Astrocyte (in vitro differentiated cells and primary cell): ENCODE measurements at places on chromosomes 6 and 20. TPM values are rescaled to one million over a fixed set of nuclear protein-coding genes. Genes with fewer than 3 reads are reported as not detected.

Gene RRAGD
- total RNA-seq = 3.8 and 5.2 TPM in 2 replicates

Gene OGFRL1
- 32.4 and 35.3 TPM in 2 replicates for total RNA-seq

Gene HLA-DPB1
- total RNA-seq = 2.7 and 3.4 TPM in 2 replicates

Gene YIPF3
- 132 and 141 TPM in 2 replicates for total RNA-seq

DNA sequence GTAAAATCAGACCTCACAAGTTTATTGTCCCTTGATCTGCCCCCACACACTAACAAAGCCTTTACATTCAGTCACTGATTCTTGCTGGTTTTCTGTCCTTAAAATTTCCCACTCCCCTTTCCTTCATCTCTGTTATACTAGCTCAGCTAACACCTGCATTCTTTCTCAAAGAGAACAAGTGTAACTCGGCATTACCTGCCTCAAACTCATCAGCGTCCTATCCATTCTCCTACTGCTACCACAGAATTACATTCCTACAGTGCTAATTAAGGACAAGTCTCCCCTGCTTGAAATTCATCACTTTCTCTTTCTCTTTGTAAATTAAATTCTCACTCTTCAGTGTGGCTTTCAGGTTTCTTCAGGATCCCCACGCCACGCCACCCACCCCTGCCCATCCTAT is 773.2 kb downstream of the FRK start:
- H3K4me3 ChIP-seq = no peak overlapping the region
- no peak for DNase-seq
- H3K4me1 ChIP-seq = no peaks in the 10 kb centered on the region
- H3K27ac ChIP-seq = no peak overlapping the region
- no peaks in the 10 kb centered on the region for H3K27me3 ChIP-seq

DNA sequence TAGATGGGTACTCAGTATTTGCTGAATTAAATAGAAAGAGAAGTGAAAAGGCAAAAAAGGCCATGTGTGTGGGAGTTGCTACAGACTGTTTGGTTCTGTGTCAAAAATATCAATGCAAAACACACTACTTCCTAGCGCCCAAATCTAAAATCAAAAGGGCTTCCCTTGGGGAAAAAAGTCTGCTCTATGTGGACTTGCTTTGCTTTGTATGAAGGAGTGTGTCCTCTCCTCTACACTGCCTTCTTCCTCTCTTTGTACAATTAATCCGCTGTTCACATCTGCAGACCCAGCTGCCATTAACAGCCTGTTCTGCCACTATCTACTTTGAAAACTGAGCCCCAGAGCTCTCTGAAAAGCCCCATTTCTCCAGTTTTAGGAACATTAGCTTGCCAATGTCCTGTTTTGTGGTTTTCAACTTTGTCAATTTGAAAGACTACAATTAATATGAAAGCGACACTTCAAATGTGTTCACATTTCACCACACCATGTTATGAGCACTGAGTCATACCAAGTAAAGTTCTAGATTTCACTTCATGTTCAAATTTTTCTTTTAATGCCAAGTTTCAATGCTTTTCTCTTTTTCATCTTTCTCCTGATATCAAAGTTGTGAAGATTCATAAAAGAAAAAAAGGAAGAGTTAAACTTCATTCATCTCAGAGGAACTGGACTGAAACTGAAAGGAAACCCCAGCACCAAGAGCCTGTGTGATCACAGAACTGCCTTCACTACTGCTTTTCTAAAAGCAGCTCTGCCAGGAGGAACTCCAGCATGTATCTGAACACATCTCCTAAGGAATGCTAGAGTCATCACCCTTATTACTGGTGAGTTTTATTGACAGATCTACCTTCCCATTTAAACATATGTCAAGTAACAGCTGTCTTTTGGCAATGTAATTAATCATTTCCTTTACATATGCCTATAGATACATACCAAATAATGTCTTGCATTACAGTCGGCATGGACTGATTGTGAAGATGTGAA is 102.6 kb downstream of the KIF13A start:
- no peaks in the 10 kb centered on the region for H3K36me3 ChIP-seq
- H3K4me3 ChIP-seq = no peak overlapping the region
- H3K27ac ChIP-seq = peak overlapping the region; percentile 0
- peaks cover 20% of the 10 kb centered on the region for H3K4me1 ChIP-seq

GRCh38 chr6:4801491-4802110 is 25.4 kb downstream of the CDYL start:
- DNase-seq = no peak
- no peaks in the 10 kb centered on the region for H3K36me3 ChIP-seq
- peaks cover 13% of the 10 kb centered on the region for H3K4me1 ChIP-seq
- no peaks in the 10 kb centered on the region for H3K27me3 ChIP-seq

DNA sequence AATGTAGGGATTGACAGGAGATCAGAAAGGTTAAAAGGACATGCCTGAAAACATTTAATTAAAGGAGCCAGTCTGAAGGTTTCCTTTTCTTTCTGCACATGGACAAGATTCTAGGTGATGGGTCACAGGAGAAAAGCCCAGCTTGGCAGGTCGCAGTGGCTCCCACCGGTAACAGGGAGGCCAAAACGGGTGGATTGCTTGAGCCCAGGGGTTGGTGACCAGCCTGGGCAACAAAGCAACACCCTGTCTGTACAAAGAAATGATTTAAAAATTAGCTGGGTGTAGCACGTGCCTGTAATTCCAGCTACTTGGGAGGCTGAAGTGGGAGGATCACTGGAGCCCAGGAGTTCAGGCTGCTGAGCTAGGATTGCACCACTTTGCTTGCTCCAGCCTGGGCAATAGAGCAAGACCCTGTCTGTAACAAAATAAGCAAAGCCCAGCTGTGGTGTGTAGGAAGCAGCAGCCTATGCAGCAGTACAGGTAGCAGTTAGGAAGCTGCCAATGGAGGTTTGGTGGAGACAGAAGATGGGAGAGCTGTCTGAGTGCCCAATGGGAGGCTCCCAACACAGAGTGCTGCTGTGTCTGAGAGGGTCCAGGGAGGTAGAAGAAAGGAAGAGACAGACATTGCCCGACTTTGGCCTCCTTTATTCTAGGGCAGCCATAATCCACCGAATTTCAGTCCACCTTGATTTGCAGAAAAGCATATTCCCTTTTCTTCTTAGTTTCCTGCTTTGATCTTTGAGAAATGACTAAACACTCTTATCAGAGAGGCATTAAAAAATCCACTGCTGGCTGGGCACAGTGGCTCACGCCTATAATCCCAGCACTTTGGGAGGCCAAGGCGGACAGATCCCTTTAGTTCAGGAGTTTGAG is 7.1 kb upstream of the AP5S1 start:
- no peaks in the 10 kb centered on the region for H3K27me3 ChIP-seq
- H3K27ac ChIP-seq = no peak overlapping the region
- no peak overlapping the region for H3K4me3 ChIP-seq

- no peaks in the 10 kb centered on the region for H3K27me3 ChIP-seq
- H3K36me3 ChIP-seq = no peaks in the 10 kb centered on the region
- DNase-seq = no peak
- H3K4me1 ChIP-seq = peaks cover 4% of the 10 kb centered on the region
- no peak overlapping the region for H3K4me3 ChIP-seq
- no peak overlapping the region for H3K27ac ChIP-seq
Measured at GRCh38 chr6:128240024-128240428, 280.4 kb downstream of the PTPRK start.

DNA sequence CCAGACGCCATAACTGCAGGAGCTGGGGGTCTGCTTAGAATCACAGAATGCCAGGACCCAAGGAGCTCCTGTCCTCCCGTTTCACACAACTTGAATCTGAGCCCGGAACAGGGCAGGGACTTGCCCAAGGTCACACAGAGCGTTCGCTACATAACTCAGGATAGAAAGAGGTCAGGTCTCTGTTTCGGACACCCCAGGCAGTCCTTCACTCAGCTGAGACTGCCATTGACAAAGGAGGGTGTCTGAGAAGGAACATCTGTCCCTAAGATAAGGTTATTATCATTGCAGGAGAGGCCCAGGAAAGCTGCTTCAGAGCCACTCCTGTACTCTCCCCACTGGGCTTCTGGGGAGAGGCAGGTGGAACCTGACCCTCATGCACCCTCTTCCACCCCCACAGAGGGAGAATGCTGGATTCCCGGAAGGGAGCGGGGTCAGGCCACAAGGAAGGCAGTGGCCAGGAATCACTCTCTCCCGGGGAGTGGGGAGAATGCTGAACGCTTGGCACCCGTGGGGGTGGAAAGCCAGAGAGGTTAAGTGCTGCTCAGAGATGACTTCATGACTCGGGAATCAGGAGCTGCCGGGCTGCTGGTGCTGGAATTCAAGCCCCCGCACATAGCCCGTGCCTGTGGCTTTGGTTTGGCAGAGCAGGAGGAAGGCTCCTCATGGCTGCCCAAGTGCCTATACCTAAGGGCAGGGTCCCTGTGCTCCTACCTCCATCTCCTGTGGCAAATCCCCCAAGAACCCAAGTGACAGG is 10.7 kb downstream of the SDC4 start:
- H3K4me3 ChIP-seq = peak overlapping the region; percentile 28
- H3K27ac ChIP-seq = peak overlapping the region; percentile 100
- peaks cover 19% of the 10 kb centered on the region for H3K36me3 ChIP-seq
- peak; percentile 96 for DNase-seq

DNA sequence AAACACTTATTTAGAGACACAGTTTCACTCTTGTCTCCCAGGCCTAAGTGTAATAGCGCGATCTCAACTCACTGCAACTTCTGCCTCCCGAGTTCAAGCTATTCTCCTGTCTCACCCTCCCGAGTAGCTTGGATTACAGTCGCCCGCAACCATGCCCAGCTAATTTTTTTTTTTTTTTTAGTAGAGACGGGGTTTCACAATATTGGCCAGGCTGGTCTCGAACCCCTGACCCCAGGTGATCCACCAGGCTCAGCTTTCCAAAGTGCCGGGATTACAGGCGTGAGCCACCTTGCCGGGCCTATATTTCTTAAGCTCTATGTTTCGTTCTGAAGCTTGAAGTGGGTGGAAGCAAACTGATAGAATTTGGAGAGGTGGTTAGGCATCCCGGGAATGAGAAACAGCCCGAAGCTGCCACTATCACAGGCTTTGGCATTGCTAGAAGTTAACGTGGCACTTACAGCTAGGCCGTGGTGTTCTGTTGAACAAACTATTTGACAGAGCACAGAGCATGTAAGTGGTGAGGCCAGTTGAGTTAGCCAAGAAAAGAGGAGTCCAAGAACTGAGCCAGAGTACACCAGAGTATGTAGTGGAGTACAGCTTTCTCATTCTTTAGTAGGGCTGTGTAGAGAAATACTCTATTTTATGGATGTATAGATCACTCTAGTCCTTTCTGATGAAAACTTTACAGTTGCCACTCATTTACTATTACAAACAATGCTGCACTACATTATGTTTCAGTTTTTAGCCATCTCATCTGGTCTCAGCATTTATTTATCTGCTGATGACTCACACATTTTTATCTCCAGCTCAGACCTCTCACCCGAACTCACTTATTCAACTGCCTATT is 62.0 kb upstream of the HFE start:
- peak overlapping the region; percentile 80 for H3K4me3 ChIP-seq
- peaks cover 37% of the 10 kb centered on the region for H3K4me1 ChIP-seq
- peak; percentile 88 for DNase-seq
- no peaks in the 10 kb centered on the region for H3K27me3 ChIP-seq
- H3K36me3 ChIP-seq = no peaks in the 10 kb centered on the region

DNA sequence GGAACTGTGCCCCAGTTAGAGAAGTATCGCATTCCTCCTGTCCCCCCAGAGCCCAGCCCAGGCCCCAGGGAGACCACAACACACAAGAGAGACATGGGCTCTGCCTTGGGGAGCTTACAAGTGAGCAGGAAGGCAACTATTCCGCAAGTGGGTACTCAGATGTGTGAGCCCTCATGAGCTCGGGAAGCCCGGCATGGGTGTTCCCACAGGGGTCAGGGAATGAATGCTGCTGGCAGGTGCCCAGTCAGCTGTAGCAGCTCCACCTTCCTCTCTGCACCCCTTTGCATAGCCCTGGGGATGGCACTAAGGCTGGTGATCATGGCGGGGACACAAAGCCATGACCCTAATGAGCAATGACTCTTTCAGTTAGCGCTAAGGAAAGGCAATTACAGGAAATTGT is 194.1 kb downstream of the SYNDIG1 start:
- H3K4me3 ChIP-seq = no peak overlapping the region
- H3K36me3 ChIP-seq = no peaks in the 10 kb centered on the region

DNA sequence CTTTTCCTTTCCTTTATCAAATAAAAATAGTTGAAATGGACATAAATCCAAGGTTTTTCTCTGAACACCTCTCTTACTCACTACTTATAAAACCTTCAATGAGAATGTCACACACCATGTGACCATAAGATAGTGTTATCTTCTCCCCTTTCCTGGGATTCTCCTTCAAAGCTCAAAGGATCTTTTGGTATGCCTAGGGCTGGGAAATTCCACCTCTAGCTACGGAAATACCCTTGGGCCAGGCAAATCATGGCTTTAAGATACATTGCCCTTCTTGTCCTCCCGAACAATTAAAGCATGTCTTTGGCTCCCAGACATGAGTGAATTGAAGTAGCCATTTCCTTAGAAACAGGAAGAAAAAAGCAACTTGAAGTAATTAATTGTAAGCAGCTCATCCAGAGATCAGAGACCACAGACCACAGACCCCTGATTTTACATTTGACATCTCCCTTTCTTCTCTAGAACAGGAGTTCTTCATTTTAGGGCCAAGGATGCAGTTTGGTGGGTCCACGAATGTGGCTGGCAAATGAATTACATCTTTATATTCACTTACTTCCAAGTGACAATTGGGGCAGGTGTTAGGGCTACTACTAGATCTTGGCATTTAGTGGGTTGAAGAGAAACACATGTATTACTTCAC is 4.1 kb downstream of the PLCB4 start:
- no peak overlapping the region for H3K27ac ChIP-seq
- H3K27me3 ChIP-seq = no peaks in the 10 kb centered on the region
- no peaks in the 10 kb centered on the region for H3K36me3 ChIP-seq
- no peak for DNase-seq
- peaks cover 6% of the 10 kb centered on the region for H3K4me1 ChIP-seq

DNA sequence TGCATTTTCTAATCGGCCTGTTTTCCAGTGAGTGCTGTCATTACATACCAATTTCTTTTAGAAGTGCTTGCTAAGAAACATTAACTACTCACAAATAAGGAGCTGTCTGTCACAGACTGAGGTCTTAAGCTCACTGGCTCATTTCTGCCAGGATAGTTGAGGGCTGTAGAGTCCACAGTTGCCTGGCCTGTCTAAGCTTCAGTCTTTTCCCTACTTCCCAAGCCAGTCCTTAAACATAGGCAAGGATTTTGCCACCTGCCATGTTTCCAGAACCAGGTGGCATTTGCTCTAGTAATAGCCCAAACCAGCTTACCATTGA is 84.7 kb downstream of the LINC00237 start:
- H3K4me1 ChIP-seq = no peaks in the 10 kb centered on the region
- no peaks in the 10 kb centered on the region for H3K27me3 ChIP-seq
- H3K27ac ChIP-seq = no peak overlapping the region
- no peaks in the 10 kb centered on the region for H3K36me3 ChIP-seq
- no peak for DNase-seq

DNA sequence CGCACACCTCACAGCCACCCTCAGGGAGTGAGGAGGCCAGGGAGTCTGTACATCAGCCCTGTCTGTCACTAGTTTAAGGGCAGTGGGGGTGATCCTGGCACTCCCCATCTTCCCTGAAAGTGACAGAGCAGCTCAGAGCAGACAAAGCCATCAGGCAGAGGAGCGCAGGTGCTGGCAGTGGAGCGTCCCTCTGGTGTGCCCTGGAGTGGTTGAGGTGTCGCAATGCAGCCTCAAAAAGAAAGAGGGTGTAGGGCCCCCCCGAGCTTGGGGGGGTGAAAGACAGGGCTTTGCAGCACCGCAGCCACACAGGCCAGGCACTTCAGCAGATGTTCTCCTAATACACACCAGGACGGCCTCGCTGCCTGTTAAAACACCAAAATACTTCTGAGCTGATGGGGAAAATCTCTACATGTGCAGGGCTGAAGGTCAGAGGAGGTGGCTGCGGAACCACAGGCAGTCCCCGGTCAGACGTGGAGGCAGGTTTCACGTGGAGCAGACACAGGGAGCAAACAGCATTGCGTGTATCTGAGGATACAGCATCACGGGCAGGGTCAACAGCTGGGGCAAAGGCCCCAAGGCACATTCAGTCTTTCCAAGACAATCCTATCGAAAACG is 69.5 kb downstream of the PREX1 start:
- peaks cover 4% of the 10 kb centered on the region for H3K4me1 ChIP-seq
- no peak overlapping the region for H3K27ac ChIP-seq
- DNase-seq = no peak
- no peak overlapping the region for H3K4me3 ChIP-seq
- H3K27me3 ChIP-seq = no peaks in the 10 kb centered on the region
